ENCODE measurements at places on chromosomes 1 and 21.

GRCh38 chr1:89089962-89090361, 25.0 kb upstream of the GBP1 start:
- DNase-seq = no peak

- no peak for DNase-seq
These were observed 11.0 kb downstream of the SLC2A5 start for GRCh38 chr1:9058465-9058864.

- DNase-seq = no peak
These were observed 10.0 kb upstream of the TNFRSF8 start for GRCh38 chr1:12052997-12053686.

DNA sequence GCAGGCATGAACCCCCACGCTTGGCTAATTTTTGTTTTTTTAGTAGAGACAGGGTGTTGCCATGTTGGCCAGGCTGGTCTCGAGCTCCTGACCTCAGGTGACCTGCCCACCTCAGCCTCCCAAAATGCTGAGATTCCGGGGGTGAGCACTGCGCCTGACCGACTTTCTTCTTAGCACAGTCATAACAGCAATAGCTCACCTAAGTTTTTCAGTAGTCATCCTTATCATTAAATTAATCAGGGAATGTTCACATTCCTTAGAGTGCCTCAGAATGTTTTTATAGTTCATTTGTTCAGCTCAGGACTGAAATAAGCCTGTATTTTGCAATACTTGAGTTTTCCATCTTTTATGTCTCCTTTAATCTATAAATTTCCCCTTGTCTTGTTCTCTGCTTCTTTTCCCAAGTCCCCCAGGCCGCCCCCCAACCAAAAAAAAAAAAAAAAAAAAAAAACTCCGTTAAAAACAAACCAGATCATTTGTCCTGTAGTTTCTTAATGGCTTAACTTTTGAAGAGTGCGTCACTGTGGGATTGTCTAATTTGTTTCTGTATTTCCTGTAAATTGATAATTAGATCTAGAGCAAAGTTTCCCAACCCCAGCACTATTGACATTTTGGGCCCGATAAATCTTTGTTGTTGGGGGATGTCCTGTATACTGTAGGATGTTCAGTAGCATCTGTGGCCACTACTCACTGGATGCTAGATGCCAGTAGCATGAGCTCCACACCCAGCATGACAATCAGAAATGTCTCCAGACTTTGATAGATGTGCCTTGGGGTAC, 120.7 kb downstream of the ITSN1 start:
- DNase-seq = no peak

DNA sequence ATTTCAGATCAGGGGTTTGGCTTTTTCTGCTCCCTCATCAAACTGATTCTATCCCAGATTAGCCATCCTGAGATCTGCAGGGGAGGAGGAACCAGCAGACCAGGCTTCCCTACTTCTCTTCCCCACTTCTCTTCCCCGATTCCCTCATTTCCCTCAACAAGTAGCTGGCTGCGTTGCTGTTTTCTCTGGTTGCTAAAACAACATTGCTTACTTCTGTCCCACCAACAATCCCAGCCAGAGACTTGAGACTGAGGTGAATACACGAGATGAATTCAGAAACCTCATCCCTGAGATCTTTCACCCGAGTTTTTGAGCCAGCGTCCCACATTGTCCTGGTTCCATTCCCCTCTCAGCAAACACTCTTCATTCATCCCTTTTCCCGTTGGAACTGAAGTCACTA, 22.4 kb downstream of the DYRK3 start:
- DNase-seq = no peak

DNA sequence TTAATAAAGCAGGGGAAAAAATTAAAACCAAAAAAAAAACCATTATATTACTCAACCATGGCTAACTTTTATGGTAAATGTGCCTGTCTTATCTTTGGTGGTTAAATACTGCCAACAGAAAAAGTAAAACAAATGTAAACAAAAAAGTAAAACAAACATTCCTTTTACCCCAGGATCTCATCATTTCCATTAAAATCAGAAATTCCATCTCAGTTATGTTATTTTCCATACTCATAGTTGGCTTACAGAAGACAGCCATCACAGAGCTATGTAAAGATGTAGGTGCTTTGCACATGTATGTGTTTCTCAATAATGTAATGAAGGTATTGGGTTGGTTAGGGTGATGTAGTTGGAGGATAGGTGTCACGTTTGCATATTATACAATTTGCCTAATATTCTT, 185.0 kb downstream of the KCNK2 start:
- DNase-seq = no peak

DNA sequence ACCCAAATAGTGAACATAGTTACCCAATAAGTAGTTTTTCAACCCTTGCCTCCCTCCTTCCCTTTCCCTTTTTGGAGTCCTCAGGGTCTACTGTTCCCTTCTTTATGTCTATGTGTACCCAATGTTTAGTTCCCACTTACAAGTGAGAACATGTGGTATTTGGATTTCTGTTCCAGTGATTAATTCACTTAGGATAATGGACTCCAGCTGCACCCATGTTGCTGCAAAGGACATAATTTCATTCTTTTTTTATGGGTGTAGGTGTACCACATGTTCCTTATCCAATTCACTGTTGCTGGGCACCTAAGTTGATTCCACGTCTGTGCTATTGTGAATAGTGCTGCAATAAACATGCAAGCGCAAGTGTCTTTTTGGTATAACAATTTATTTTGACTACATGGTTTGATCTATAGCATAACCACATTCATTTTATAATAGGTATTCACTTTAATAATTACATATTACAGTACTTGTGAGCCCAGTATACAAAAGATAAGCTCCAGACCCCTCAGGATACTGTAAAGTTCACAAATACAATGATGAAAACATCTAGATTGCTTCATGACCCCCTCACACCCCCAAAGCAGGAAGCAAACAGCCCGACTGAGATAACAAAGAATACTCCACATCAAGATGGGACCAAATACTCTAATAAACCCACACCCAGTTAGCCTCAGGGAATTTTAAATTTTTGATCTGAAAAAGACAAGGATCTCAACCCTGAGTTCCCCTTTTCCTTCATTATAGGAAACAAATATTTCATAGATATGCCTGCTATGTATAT, 45.3 kb downstream of the PUM1 start:
- DNase-seq = no peak

DNA sequence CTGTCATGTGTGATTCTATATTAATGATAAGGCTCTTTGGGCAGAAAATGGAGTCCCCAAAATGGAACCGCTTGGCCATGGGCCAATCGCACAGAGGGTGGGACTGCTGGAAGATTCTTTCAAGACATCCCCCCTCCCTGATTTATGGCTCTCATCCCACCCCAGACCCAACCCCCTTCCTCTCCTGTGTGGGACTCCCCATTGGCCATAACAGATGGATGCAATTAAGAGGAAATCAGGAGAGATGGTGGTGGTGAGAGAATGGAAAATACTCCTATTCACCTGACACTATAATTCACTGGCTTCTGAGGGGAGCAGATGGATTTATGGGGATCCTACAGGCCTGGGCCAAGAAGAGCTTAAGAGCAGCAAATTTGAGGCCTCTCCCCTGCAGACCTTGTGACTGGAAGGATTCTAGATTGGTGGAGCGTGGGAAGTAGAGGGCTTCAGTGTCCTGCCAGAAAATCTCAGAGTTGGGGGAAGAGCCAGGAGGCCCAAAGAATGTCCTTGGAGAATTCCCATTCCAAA, 1.7 kb downstream of the IGFN1 start:
- no peak for DNase-seq

- no peak for DNase-seq
These were observed 114.5 kb upstream of the PLPPR5 start for GRCh38 chr1:99119188-99119587.

GRCh38 chr1:94121411-94121821, 468 bp upstream of the ABCA4 start:
- no peak for DNase-seq

GRCh38 chr1:216416488-216416887, 6.8 kb downstream of the USH2A start:
- DNase-seq = no peak

GRCh38 chr1:33237579-33237978, 18.7 kb upstream of the ZNF362 start:
- DNase-seq = no peak

GRCh38 chr21:42013931-42014330, 3.8 kb upstream of the ZBTB21 start:
- no peak for DNase-seq

DNA sequence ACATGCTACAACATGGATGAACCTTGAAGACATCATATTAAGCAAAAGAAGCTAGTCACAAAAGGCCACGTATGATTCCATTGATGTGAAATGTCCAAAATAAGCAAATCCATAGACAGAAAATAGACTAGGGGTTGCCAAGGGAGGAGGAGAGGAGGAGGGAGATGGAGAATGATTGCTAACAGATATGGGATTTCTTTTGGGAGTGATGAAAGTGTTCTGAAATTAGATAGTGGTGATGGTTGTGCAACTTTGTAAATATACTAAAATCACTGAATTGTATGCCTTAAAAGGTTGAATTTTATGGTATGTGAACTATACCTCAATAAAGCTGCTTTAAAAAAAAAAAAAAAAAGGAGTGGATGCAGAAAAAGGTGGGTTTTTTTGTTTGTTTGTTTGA, 7.6 kb downstream of the CLSTN1 start:
- DNase-seq = no peak

GRCh38 chr21:41137889-41138288, 30.1 kb upstream of the BACE2 start:
- no peak for DNase-seq

DNA sequence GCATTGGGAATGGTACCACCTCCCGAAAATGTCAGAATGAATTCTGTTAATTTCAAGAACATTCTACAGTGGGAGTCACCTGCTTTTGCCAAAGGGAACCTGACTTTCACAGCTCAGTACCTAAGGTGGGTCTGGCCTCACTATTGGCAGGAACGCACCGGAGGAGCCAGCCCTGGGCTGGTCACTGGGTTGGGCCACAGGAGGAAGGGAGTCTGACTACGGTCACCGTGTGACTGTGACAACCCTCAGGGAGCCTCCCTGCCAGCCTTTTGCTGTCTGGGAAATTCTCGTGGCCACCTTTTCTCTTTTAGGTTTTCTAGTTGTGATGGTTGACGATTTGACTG, 2.2 kb downstream of the IL10RB start:
- no peak for DNase-seq
